Gastroesophageal sphincter (tissue), 4 donors: ENCODE measurements at places on chromosomes 16 and 17. TPM values are rescaled to one million over a fixed set of nuclear protein-coding genes. Genes with fewer than 3 reads are reported as not detected.

Gene WNK4
- total RNA-seq: 6.7 TPM

DNA sequence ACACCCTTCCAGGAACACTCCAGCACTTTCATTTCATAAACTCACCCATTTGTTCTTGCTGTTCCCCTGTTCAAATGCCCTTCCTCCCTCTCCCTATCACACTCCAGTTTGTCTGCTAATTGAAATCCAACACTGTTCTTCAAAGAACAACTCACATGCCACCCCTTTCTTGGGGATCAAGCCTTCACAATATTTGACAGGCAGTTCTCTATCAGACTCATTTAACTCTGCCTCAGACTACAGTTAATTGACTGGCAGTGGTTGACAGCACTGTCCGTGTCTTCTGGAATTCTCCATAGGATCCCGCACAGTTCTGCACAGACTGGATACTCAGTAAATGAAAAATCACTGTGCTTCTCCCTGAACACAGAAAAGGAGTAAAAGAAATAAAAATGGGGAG lies 87.8 kb downstream of the PMP22 start:
- no peak for ATAC-seq

GRCh38 chr17:67679721-67680120 lies 38.0 kb upstream of the NOL11 start:
- no peak for ATAC-seq

GRCh38 chr17:2056206-2057174 lies 1.6 kb downstream of the HIC1 start:
- no peak for ATAC-seq

DNA sequence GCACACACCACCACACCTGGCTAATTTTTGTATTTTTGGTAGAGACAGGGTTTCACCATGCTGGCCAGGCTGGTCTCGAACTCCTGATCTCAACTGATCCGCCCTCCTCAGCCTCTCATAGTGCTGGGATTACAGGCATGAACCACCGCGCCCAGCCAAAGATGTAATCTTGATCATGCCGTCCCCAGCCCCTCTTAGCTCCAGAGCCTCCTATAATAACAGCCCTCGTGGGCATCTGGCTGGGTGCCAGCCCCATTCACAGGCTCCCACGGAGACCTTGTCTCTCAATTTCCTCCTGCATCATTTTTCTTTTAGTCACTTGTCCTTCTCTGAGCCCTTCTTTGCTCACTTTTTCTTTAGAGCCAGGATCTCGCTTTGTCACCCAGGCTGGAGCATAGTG lies 94.2 kb downstream of the KATNIP start:
- no peak for ATAC-seq
